ENCODE measurements at places on chromosomes 16 and 17. TPM values are rescaled to one million over a fixed set of nuclear protein-coding genes. Genes with fewer than 3 reads are reported as not detected.

Gene GRN
- 767 TPM for total RNA-seq

Gene GP1BA
- total RNA-seq = not detected

Gene PRAC1
- not detected for total RNA-seq

Gene GSPT1
- 110 TPM for total RNA-seq
